Psoas muscle (tissue), 8 donors: ENCODE measurements at places on chromosomes 7 and 10. TPM values are rescaled to one million over a fixed set of nuclear protein-coding genes. Genes with fewer than 3 reads are reported as not detected.

The NPSR1 gene
- not detected for total RNA-seq

The HTR5A gene
- total RNA-seq: not detected

The OR2A42 gene
- total RNA-seq: not detected

The TAS2R38 gene
- not detected for total RNA-seq

The THAP5 gene
- 26.0 TPM for total RNA-seq

The LLCFC1 gene
- not detected for total RNA-seq

The ADARB2 gene
- not detected for total RNA-seq

The DNAJB6 gene
- 226 TPM for total RNA-seq

The ABCC2 gene
- 2.3 TPM for total RNA-seq

The ACSM6 gene
- not detected for total RNA-seq

The NXPH1 gene
- total RNA-seq: not detected

GRCh38 chr10:49830016-49830415, 67.9 kb upstream of the OGDHL start:
- no peak overlapping the region for H3K4me3 ChIP-seq
- no peak overlapping the region for H3K27ac ChIP-seq
- H3K4me1 ChIP-seq: no peaks in the 10 kb centered on the region
- DNase-seq: no peak
- H3K36me3 ChIP-seq: peaks cover 39% of the 10 kb centered on the region

- no peak overlapping the region for H3K27ac ChIP-seq
- H3K27me3 ChIP-seq: no peaks in the 10 kb centered on the region
- peaks cover 4% of the 10 kb centered on the region for H3K4me1 ChIP-seq
- DNase-seq: no peak
- H3K36me3 ChIP-seq: no peaks in the 10 kb centered on the region
- no peak overlapping the region for H3K4me3 ChIP-seq
These were observed 64.4 kb downstream of the ASB13 start for GRCh38 chr10:5601826-5602495.

- no peaks in the 10 kb centered on the region for H3K36me3 ChIP-seq
- no peaks in the 10 kb centered on the region for H3K4me1 ChIP-seq
- DNase-seq: no peak
These were observed 707.2 kb upstream of the CELF2 start for GRCh38 chr10:10310498-10310897.

GRCh38 chr7:70374772-70375533, 757.0 kb upstream of the GALNT17 start:
- no peaks in the 10 kb centered on the region for H3K4me1 ChIP-seq
- no peaks in the 10 kb centered on the region for H3K27me3 ChIP-seq
- no peaks in the 10 kb centered on the region for H3K36me3 ChIP-seq
- no peak for DNase-seq

GRCh38 chr7:152872061-152872744, 112.7 kb downstream of the ACTR3B start:
- DNase-seq: no peak
- no peaks in the 10 kb centered on the region for H3K36me3 ChIP-seq
- H3K4me3 ChIP-seq: no peak overlapping the region
- H3K27ac ChIP-seq: no peak overlapping the region
- no peaks in the 10 kb centered on the region for H3K27me3 ChIP-seq

DNA sequence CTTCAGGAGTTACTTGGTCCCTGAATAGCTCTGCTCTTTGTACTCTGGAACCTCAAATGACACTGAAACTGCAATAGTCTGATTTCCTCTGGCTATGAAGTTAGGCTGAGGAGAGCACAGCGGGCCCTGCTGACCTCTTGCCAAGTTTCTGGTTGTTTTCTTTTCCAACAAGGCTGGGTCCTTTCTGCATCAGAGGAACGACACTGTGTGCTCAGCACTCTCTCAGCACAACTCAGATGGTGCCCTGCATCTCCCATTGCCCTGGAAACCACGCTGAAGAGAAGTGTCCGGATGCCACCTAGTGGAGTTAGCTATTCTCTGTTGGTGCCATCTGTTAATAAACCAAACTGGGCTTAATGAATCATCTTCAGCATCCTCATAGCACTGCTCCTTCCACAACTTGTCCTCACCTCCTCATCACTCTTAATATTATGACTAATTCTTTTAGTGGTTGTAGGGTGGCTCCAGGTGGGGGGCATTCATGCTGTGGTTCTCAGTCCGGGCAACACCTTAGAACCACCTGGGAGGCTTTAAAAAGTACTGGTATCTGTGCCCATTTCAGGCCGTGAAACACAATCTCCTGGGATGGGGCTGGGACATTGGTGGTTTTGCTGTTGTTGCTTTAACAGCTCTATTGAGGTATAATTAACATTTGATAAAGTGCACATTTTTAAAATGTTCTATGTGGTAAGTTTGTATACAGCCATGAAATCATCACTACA, 8.2 kb upstream of the EFCAB10 start:
- peaks cover 11% of the 10 kb centered on the region for H3K4me1 ChIP-seq
- H3K27me3 ChIP-seq: no peaks in the 10 kb centered on the region
- H3K27ac ChIP-seq: no peak overlapping the region
- no peak for DNase-seq

GRCh38 chr10:33804584-33804983, 470.1 kb upstream of the NRP1 start:
- H3K36me3 ChIP-seq: no peaks in the 10 kb centered on the region
- no peak overlapping the region for H3K4me3 ChIP-seq
- DNase-seq: no peak
- H3K27ac ChIP-seq: no peak overlapping the region
- H3K27me3 ChIP-seq: no peaks in the 10 kb centered on the region

GRCh38 chr7:93877742-93878141, 12.8 kb downstream of the TFPI2 start:
- no peak overlapping the region for H3K4me3 ChIP-seq
- H3K27ac ChIP-seq: no peak overlapping the region
- no peak for DNase-seq
- no peaks in the 10 kb centered on the region for H3K4me1 ChIP-seq
- H3K27me3 ChIP-seq: no peaks in the 10 kb centered on the region

GRCh38 chr7:131765575-131765974, 209.1 kb upstream of the PODXL start:
- peaks cover 3% of the 10 kb centered on the region for H3K27me3 ChIP-seq
- no peak overlapping the region for H3K4me3 ChIP-seq
- H3K36me3 ChIP-seq: no peaks in the 10 kb centered on the region
- no peaks in the 10 kb centered on the region for H3K4me1 ChIP-seq
- DNase-seq: no peak
- H3K27ac ChIP-seq: no peak overlapping the region

GRCh38 chr10:123009105-123009820, 457 bp downstream of the ACADSB start:
- peak overlapping the region; percentile 68 for H3K27ac ChIP-seq
- H3K4me3 ChIP-seq: peak overlapping the region; percentile 100
- H3K27me3 ChIP-seq: no peaks in the 10 kb centered on the region

- no peak for DNase-seq
- no peaks in the 10 kb centered on the region for H3K27me3 ChIP-seq
- H3K4me1 ChIP-seq: peaks cover 17% of the 10 kb centered on the region
- H3K36me3 ChIP-seq: no peaks in the 10 kb centered on the region
These were observed 76.6 kb downstream of the RBM33 start for GRCh38 chr7:155721056-155721455.

DNA sequence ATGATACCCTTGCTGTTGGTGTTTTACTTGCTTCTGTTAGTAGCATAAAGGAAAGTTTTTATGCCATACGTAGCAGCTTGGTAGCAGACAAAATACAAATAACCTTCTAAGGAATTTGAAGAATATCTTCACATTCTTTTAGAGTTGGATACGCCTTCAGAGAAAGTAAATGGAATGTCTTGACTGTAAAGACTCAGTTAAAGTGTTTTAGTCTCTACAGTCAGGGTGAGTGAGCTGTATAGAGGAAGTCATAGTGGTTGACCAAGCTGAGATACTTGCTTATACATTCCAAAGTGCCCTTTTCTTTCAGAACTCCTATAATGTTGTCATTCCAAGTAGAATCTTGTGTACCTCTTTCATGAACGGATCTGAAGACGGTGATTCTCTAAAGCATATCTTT, 37.7 kb downstream of the RABGEF1 start:
- H3K36me3 ChIP-seq: peaks cover 14% of the 10 kb centered on the region
- H3K4me1 ChIP-seq: no peaks in the 10 kb centered on the region
- H3K27ac ChIP-seq: no peak overlapping the region
- H3K4me3 ChIP-seq: no peak overlapping the region
- no peaks in the 10 kb centered on the region for H3K27me3 ChIP-seq

GRCh38 chr7:102840404-102840803, 72.4 kb upstream of the LRRC17 start:
- no peaks in the 10 kb centered on the region for H3K27me3 ChIP-seq
- H3K4me1 ChIP-seq: peaks cover 18% of the 10 kb centered on the region

- H3K27ac ChIP-seq: no peak overlapping the region
- DNase-seq: no peak
- peaks cover 34% of the 10 kb centered on the region for H3K36me3 ChIP-seq
- H3K4me1 ChIP-seq: peaks cover 1% of the 10 kb centered on the region
These were observed 6.5 kb downstream of the FKBP14 start for GRCh38 chr7:30019960-30020359.

GRCh38 chr10:123270221-123270620, 116.0 kb downstream of the BUB3 start:
- no peak for DNase-seq
- H3K4me1 ChIP-seq: no peaks in the 10 kb centered on the region
- H3K36me3 ChIP-seq: no peaks in the 10 kb centered on the region
- H3K4me3 ChIP-seq: no peak overlapping the region

- no peaks in the 10 kb centered on the region for H3K27me3 ChIP-seq
- peaks cover 4% of the 10 kb centered on the region for H3K4me1 ChIP-seq
- H3K27ac ChIP-seq: no peak overlapping the region
- no peak overlapping the region for H3K4me3 ChIP-seq
- DNase-seq: no peak
These were observed 59.6 kb upstream of the PITRM1 start for GRCh38 chr10:3231951-3232730.

- no peaks in the 10 kb centered on the region for H3K4me1 ChIP-seq
- no peak overlapping the region for H3K4me3 ChIP-seq
- DNase-seq: no peak
These were observed 624.5 kb downstream of the PARD3 start for GRCh38 chr10:34190580-34190979.

DNA sequence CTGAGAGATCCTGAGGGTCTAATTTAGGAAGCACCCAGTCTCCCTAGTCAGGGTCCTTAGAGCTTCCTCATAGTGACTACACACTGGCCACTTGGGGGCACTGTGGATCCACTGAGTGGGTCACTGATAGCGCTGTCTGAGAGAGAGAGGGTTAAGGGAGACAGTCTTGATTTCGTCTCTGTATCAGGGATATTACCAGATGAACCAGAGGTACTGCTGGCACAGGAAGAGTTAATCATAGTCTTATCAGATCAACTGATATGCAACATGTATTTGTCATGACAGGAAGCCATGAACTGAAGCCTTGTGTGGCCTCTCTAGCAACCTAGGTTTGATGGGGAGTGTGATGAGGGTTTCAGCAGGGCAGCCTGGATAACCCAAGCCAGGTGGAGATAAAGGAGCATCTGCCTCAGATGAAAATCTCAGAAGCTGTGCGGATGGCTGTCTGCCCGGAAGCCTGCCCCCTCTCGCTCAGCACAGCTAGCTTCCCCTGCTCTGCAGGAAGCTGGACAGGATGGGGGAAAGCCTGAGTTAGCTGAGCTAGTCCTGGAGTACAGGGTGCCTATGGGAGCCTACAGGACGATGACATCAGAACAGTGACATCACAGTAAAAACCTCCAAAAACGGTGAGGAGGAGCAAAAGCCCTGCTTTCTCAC, 214.0 kb upstream of the PRSS1 start:
- H3K27ac ChIP-seq: no peak overlapping the region
- H3K4me1 ChIP-seq: no peaks in the 10 kb centered on the region
- DNase-seq: peak; percentile 67
- no peak overlapping the region for H3K4me3 ChIP-seq
- no peaks in the 10 kb centered on the region for H3K27me3 ChIP-seq

GRCh38 chr7:16891338-16891737, 9.6 kb upstream of the AGR3 start:
- no peak for DNase-seq
- H3K4me1 ChIP-seq: no peaks in the 10 kb centered on the region
- no peaks in the 10 kb centered on the region for H3K27me3 ChIP-seq
- H3K27ac ChIP-seq: no peak overlapping the region
- H3K36me3 ChIP-seq: no peaks in the 10 kb centered on the region

DNA sequence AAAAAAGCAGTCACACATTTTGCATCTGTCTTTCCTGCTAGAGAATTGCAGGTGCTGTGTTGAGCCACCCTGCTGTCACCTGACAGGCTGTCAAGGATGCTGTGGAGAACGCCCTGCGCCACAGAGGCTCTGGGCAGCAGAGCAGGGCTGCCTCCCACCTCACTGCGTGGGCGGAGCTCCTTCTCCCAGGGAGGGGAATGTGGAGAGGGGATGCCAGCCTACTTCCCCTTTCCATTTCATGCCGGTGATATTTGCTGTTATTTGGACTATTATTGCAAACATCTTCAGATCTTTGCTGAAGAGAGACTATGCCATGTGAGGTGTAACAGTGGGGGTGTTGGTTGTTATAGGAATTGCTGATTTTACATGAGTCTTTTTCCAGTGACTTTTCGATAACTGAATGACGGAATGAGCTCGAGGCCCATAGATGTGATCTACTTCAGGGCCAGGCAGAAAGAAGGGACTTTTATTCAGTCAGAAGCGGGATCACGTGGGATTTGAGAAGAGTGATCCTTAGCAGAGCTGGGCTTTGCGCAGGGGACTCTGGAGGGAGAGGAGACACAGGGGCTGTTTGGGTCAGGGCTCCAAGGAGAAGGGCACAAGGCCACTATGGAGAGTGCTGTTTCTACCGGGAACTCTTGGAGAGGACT, 13.6 kb upstream of the PRKAG2 start:
- no peaks in the 10 kb centered on the region for H3K36me3 ChIP-seq
- no peaks in the 10 kb centered on the region for H3K4me1 ChIP-seq
- peaks cover 25% of the 10 kb centered on the region for H3K27me3 ChIP-seq
- no peak for DNase-seq
- H3K27ac ChIP-seq: no peak overlapping the region

- no peaks in the 10 kb centered on the region for H3K36me3 ChIP-seq
- DNase-seq: no peak
- peak overlapping the region; percentile 6 for H3K27ac ChIP-seq
These were observed 205.9 kb upstream of the SVIL start for GRCh38 chr10:29840516-29841276.

- peak overlapping the region; percentile 31 for H3K4me3 ChIP-seq
- no peak for DNase-seq
- H3K27ac ChIP-seq: no peak overlapping the region
- H3K27me3 ChIP-seq: peaks cover 43% of the 10 kb centered on the region
- H3K36me3 ChIP-seq: no peaks in the 10 kb centered on the region
These were observed 49.9 kb upstream of the STEAP1B start for GRCh38 chr7:22549667-22550513.

DNA sequence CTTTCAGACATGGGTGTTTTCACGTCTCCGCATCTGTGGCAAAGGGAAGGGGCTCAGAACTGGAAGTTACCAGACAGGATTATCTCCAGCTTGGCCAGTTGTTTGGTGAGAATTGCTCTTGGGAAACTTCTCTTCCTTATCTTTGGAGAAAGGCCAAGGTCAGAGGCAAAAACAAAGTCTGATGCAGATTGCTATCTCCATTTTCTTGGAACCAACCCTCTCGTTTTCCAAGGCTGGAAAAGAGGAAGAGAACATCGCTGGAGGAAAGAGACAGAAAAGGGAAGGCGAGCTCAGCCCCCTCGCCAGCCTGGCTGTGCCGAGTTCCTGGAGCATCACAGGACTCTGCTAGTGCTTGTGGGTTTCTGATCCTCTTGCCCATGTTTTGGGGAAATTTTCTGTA, 396.8 kb upstream of the SHH start:
- no peaks in the 10 kb centered on the region for H3K36me3 ChIP-seq
- H3K4me3 ChIP-seq: no peak overlapping the region
